NCI-H1436 treated with DMSO at 0.1 percent for 48 hours (cell line): ENCODE measurements at places on chromosomes 11 and 22.

DNA sequence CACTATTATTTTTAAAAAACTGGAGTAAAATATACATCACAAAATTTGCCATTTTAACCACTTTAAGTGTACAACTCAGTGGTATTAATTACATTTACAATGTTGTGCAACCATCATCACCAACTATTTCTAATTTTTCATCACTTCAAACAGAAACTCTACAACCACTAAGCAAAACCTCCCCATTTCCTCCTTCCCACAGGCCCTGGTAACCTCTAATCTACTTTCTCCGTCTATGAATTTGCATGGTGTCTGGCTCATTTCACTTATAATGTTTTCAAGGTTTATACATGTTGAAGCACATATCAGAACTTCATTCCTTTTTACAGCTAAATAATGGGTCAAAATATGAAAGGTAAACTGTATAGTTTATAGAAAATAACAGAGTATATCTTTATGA is 24.4 kb downstream of the DDI1 start:
- no peak for DNase-seq

DNA sequence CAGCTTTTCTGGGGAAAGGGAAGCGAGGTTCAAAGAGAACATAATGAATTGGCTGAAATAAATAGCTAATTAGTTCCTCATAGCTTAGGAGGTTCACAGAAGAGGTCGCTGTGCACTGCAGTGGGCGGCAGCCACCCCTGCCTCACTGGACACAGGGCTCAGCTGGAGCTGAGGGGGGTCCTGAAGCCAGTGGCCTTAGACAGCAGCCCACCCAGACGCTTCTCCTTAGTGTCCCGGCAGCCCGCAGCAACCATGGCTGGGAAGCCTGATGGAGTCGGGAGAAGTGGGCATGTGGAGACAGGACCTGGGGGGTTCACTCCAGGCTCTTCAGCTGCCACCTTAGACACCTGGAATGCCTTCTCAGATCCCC is 75.4 kb downstream of the TRIM29 start:
- no peak for DNase-seq

DNA sequence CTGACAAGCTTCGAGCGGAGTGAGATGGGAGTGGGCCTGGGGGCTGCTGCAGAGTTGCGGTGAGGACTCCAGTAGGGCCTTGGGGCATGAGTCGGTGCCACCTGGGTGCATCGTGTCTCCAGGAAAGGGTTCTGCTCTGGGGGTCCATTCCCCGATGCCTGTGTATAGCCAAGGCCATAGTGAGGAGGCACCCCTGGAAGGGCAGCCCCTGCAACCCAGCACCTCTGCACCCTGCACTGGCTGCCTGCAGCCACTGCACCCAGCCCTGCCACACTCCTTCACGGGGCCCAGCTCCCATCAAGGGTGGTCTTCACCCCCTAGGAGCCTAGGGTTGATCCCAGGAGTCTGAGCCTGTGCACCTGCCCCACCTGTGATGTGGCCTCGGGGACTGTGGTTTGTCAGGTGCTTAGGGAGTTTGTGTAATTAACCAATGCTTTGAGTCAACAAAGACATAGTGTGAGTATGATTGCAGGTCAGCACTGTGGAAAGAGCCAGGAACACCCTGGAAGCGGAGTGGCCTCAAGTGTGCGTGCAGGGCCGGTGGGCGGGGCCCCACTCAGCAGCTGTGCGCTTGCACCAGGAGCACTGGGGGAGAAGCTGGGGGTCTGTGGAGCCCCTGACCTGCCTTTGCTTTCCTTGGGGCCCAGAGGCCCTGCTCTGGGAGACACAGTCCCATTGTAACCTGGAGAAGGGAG is 1299.3 kb downstream of the BRD1 start:
- DNase-seq, result no peak

DNA sequence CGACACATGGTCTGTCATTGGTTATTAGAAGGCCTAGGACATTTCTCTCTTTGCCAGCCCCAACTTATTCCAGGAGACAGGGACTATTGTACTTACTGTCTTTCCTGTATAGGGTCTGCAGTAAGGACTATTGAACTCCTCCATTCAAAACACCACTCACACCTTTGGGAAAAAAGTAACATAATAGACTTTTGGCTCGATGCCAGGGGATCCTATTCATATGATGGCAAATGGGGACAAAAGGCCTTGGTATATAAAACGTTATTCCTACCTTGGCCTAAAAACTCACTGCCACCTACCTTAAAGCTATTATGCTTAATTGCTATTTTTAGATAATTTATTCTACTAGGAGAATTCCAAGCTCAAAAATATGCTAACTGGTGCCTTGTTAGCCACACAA is 6.3 kb upstream of the NDUFC2 start:
- DNase-seq, result no peak

- no peak for DNase-seq
These were observed 14.4 kb downstream of the IL17REL start for GRCh38 chr22:49997932-49998717.

GRCh38 chr22:22847241-22847640 is 40.4 kb upstream of the IGLL5 start:
- DNase-seq, result no peak

DNA sequence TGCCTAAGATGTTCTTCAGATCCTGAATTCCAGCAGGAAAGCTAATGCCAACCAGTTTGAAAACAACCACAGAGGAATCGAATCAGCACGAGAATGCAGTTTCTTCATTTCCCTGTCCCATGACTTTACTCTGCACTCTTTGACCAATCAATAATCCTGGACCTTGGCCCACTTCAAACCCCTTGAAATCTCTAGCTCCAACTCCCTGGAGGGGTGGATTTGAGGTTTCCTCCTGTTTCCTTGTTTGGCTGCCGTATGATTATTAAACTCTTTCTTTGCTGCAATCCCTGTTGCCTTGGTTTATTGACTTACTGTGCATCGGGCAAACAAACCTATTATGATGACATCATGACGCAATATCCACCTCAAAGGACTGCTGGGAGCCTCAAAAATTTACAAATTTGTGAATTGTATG is 109.3 kb downstream of the FBXO7 start:
- DNase-seq, result no peak

- DNase-seq, result no peak
These were observed 68.2 kb upstream of the ISX start for GRCh38 chr22:34997633-34998299.

DNA sequence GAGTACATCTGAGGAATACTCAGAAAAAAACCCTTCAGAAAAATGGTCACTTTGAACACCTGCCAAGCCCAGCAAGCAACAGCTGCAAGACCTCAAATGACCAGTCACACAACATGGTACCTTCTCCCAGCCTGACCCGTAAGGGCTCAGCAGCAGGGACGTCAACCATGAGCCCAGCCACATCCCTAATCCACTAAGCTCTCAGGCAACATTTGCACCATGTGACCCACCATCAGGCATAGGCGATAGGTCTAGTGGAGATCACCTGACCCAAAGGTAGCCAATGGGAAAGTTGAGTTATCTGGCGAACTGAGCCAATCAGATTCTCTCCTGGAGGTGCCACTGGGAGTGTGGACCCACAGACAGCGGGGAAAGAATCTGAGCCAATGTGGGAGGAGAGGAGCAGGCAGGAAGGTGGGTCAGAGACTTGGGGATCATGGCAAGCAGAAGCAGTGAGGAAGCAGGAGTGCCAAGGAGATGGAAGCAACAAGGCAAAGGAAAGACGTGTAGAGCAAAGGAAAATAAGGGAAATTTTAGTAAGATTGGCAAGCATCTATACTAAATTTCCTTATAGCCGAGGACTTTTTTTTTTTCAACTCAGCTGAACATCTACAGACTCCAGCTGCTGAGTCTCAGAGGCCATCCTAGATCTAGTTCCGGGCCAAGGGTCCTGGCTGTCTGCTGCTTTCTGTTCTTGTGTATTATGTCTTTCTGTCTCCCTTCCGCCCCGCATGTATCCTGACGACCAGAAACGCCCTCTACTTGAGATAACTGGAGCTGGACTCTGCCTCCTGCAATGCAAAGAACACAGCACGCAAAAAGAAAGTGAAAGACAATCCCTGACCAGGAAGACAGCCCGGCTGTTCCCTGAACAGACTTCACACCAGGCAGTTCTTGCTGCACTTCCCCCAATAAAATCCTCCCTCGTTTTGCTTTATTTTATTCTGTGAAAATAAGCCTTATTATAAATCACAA is 11.0 kb upstream of the PLAAT2 start:
- DNase-seq, result no peak

- no peak for DNase-seq
These were observed 51.9 kb upstream of the CDON start for GRCh38 chr11:126114486-126115126.

DNA sequence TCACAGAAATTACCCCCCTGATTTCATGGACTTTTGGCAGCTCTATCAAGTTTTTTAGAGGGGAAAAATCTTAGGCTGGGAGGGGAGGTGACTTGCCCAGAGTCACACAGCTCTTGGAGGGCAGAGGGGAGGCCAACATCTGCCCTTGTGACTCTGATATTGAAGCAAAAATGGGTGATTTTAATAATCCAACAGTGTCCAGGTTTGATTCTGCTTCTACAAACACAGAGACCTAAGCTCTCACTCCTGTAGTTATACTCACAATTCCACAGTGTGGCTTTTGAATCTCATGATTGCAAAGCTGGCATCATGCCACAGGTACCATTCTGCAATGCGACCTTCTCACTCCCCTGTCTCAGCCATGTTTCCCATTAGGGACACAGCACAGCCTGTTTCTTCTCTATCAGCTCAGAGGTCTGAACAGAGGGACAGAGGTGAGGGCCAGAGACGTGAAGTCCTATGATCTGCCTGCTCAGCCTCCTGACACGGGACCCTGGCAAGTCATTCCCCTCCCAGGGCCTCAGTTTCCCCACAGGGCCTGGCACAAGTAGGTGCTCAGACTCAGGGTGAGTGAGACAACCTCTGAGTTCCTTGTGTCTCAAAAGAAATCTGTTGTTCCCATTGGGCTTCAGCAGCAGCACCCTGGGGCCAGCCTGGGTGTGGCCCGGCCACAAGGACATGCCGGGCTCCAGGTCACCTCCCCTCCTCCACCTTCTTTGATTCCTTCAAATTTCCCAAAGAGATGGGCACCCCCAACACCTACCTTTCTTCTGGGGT is 766 bp downstream of the APOL2 start:
- no peak for DNase-seq

DNA sequence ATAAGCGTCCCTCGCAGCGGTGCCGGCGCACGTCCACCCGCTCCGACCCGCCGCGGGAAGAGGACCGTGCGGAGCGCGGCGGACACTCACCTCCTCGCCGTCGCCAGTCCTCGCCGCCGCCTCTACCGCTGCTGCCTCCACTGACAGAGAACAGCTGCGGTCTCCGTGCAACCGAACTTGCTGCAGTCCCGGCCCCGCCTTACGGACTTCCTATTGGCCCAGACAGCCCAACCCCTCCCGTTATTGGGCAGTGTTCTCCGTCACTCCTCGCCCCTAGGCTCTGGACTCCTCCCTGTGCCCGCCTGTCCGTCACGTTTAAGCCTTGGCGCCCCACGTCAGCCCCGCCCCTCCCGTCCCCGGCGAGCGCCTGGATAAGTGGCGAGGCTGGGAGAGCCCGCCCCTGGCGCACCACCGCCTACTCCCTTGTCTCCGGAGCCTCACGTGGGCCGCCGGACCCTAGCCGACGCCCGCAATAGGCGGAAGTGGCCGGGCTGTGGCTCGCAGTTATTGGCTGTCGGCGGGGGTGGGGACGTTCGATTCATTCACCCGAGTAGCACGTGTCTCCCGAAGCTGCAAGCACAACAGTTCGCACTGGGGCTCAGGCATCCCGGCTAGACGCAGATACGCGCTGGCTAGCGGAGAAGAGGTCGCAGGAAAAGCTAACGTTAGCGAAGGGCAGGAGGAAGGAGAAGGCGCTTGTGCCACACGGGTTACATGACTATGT is at the start of gene PC:
TSS of gene PC (minus strand) at position 152 of the 724 bp plus-strand sequence. CDS start 86,224 bp downstream, outside the sequence.
- DNase-seq, result peak; percentile 95

DNA sequence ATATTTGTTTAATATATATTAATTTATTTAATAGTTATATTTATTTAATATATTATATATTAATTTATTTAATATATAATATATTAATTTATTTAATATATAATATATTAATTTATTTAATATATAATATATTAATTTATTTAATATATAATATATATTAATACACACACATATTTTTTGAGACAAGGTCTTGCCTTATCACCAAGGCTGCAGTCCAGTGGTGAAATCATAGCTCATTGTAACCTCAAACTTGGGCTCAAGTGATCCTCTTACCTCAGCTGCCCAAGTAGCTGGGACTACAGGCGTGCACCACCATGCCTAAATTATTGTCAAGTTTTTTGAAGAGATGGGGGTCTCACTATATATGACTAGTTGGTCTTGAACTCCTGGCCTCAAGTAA is 51.4 kb upstream of the DDI1 start:
- no peak for DNase-seq

DNA sequence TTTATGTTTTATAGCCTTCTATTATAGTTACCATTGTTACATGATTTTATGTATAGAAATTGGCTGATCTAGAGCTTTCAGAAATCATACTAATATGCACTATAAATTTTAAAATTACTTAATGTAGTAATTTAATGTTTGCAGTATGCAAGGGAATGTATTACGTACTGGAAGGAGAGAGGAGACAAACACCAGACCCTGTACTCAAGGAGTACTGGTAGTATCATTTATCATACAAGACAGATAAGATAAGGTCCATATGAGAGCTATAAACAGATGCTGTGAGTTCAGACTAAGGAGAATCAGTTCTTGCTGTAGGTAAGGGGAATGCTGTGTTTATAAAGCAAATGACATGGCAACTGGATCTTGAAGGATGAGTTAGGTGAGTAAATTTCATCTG is 765 bp downstream of the BCO2 start:
- DNase-seq, result no peak

- no peak for DNase-seq
These were observed 19.3 kb downstream of the HSD17B12 start for GRCh38 chr11:43699870-43700269.

DNA sequence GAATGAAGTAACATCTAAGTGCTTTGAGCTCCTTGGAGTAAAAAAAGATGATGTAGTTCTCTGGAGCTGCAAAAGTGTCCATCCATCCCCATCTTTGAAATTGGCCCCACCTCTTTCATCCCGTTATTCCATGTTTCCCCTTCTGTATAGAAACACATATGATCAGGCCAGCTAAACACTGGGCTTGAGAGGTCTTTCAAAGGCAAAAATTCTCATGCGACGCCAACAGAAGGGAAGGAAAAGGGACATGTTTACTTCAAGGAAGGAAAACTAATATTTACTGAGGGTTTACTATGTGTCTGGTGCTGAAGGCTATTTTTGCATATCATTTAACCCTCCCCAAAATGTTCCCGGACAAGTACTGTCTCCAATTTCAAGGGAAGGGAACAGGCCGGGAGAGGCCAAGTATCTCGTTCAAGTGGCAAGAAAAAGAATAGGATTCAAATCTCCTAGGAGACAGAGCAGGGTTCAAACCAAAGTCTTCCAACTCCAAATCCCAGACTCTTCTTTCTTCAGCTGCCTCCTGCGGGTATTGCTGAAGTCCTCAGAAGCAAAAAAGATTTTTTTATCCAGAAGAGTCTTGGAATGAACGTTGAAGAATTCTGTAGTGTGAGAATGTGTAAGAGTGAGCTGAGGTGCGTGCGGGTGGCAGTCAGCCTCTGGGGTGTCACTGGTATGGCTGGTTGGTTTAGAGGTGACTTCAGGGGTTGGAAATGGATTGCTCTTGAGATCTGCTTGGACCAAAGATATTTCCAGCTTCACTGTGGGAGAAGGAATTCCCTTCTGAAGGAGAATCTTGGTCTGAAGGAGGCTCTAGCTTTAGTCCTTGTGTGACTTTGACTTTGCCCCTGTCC is 10.1 kb downstream of the TECTA start:
- DNase-seq, result no peak
